ENCODE measurements at places on chromosomes 16 and 17.

DNA sequence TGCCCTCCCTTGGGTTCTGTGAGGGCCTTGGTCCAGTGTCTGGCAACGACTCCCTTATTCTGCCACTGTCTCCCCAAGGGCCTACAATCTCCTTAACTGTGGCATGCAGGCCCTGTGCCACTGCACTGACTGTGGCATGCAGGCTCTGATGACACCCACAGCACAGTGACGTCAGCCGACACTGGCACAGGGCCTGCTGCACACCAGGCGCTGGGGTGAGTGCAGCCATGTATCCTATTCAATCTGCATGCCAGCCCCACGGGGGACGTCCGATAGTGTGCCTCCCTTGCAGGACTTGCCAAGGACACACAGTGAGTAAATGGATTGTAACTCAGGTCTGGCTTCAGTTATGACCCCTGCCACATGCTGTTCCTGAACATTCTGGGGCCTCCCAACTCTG is 39.8 kb upstream of the RASD1 start:
- DNase-seq = no peak

GRCh38 chr17:48579760-48580554 is 1.8 kb upstream of the HOXB4 start:
- DNase-seq = no peak

GRCh38 chr16:5820472-5820871 is 722.9 kb upstream of the EEF2KMT start:
- no peak for DNase-seq

DNA sequence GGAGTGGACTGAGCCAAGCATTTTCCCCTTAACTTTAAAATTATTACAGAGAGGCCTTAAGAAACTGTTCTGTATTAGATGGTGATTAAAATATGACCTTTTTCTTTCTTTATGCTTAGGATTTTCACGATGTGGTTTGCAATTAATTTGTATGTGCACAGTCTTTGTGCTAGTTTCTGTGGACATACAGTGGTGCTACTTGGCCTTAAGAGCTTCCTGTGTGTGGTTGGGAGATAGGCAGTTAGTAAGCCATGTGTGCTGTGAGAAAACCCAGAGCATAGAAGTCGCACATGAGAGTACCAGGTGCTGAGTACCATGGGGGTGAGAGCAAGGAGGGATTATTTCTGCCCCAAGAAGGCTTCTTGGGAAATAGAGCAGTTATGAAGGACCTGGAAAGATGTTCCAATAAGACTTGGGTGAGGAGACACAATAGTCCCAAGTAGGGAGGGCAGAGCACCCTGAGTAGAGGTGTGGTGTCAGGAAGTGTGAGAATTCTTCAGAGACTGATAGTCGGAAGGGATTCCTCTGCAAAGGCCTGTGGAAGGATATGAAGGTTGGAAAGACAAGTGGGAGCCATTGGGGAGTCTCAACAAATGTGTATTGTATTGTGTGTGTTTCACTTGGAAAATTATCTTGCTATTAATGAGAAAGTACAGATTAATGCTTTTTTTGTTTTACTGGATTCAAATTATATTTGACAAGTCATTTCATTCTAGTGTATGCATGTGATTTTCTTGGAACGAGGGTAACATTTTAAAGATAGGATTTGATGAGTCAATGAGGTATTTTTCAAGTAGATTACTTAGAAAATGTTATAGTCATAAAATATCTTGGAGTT is 239.9 kb downstream of the PRKCA start:
- no peak for DNase-seq

DNA sequence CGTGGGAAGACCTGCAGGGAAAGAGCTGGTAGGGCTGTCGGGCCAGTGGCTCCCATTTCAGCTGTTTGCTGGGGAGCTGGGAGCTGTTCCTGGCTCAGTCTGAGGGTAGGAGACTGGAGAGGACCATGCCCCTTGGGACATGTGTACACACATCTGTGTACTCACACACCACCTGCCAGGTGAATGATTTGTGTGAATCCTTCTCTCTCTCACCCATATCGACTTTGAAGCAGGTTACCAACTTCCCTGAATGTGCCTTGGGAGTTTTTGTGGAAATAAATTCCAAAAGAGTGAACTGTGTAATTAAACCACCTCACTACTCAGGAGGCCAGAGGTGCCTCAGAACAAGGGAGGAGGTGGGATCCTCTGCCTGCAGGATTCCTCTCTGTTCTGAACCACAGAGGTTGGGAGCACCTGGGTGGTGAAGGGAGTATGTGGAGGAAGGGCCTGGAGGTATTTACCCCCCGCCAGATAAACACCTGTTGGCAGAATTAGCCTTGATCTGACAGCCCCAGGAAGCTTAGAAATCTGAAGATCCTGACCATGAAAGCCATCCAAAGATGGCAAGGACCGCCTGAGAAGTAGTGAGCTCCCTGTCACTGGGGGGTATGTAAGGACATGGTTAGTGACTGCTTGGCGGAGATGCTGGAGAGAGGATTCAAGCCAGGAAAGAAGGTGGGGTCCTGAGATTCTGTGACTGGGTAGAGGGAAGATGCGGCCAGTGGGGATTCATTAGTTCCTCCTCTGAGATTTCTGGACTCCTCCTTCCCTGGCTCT is 3.3 kb downstream of the ABCC3 start:
- DNase-seq = no peak

GRCh38 chr16:46775214-46775613 is 27.1 kb upstream of the MYLK3 start:
- DNase-seq = no peak

DNA sequence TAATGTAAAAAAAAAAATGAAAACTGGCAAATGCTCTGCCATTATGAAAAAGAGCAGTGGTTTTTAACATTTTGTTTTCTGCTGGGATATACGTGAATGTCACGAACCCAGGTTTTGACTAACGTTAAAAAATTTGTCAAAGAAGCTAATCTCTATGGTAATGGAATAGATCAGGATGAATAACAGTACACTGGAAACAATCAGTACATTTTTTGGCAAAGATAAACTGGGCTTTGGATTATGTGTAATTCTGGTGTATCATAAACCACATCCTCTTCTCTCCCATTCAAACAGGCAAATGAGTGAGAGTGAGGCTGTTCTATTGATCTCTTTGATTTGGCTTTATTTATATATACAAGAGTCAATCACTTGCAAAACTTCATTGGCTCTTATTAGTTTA is 207.0 kb upstream of the IRX3 start:
- DNase-seq = no peak

DNA sequence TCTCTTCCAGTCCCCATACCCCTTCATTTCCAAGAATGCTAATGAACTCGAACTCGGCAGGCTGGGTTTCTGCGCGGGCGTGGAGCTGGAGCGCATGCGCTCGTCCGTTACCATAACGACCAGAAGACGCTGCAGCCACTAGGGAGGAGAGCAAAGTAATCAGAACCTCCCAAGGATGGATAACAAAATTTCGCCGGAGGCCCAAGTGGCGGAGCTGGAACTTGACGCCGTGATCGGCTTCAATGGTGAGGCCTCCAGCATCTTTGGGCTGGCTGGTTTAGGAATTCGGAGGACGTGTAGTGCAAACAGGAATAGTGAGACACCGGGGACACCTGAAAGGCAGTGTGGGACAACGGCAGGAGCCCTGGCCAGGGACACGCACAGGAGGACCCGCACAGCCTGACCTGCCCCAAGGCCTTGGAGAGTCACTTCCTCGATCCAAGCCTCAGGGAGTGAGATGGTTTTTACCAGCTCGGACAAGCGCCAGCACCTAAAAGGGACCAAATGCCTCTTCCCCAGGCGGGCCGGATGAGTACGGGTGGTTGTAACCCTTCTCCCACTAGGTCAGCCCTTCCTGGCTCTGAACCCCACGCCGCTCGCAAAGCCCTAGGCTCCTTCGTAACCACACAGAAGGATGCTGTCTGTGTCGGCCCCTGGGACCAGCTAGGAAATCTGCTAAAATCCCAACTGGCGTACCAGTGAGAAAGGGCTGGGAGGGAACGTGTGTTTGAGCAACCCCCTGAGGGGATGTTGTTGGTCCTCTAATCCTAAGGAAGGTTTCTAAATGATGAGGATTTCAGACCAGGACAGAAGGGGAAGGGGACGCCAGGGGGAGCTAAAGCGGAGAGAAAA is at the start of gene CFAP52:
Gene CFAP52 (plus strand): TSS at position 122 of the 852 bp plus-strand sequence. CDS start 54 bp downstream, at position 176.
- peak; percentile 61 for DNase-seq

GRCh38 chr16:83965444-83966152 is 2.4 kb upstream of the NECAB2 start:
- DNase-seq = no peak

- no peak for DNase-seq
These were observed 84.6 kb downstream of the SPAG9 start for GRCh38 chr17:51036084-51036483.

GRCh38 chr16:66510711-66511601 is 39.0 kb downstream of the TK2 start:
- DNase-seq = no peak

DNA sequence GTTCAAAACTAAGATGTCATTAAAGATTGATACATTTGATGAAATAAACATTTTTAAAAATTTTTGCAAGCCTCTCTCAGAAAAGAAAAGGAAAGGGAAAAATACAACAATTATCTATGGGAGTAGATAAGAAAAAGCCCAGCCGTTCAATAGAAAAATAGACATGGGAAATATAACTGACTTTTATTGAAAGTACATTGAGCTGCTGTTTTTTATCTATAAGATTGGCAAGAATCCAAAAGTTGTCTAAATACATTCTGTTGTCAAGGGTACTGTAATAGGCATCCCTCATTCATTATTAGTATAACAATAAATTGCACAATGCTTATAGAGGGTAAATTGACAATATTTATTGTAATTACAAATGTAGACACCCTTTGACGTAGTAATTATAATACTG is 38.4 kb upstream of the IRX6 start:
- no peak for DNase-seq

DNA sequence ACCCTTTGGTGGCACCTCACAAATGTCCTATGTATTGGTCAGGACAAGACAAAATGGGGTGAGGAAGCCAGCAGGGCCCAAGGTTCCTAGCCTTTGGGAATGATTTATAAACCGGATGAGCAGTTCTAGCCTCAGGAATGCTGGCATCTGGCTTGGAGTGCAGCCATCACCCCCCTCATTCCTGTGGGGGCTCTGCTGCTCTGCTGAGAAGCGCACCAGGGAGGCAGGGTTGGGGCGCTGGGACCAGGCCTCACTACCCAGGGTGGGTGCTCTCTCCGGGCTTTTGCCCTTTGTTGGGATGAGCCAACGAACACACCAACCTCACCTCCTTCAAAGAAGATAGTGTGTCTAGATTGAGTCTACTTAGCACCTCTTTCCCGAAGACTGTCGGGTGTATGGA is 39.2 kb downstream of the TMEM11 start:
- DNase-seq = no peak

DNA sequence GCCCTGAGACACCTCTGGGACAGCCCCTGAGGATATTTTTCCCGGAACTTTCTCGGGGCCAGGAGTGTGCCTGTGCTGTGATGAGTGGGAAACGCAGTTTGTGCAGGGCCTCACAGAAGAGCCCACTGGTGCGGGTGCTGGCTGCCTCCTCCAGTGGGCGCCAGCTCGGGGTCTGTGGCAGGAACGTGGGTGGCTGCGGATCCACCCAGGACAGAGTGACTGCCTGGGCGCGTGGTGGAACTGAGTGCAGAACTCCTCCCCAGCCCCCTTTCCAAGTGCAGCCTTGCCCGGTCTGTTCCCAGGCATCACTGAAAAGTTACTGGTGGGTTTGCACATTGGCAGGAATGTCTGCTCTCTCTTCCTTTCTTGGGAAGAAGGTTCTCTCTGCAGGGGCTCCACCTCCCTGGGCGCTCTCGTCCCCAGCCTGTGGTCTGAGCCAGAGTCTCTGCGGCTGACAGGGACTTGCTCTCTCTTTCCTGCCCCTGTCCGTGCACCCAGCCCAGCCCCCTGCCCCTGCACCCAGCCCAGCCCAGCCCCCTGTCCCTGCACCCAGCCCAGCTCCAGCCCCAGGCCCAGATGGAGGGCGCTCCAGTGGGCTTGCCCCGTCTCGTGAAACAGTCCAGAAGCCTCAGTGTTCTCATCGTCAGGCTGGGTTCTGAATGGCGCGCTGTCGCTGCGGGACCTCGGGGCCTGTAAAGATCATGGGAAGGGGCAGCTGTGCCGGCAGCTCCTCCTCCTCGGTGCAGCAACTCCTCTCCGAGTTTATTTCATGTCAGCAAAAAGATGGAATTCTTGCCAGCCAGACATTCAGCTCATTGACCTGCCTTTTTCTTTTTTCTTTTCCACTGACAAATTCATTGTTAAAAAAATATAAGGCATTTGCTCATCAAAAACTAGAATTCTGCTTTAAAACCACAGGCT is 117.5 kb downstream of the BANP start:
- DNase-seq = no peak

DNA sequence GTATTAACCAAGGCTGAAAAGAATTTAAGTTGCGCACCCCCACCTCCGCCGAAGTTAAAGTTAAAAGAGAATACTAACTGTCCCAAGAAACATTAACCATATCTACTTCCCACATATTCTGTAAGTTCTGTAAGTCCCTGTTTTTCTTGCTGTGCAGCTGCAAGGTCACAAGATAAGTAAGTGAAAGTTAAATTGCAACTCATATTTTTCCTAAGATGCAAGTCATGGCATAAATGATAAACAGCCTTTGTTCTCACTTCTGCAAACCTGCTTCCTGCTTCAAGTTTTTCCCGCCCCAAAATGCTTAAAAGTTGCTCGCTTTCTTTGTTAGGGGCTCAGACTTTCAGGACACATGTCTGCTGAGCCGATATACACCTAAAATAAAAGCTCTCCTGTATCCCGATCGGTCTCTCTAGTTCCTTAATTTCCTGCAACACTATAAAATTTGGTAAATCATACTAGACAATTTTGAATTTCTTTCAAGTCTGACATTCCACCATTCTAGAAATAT is 32.6 kb upstream of the ABCA9 start:
- DNase-seq = no peak

GRCh38 chr17:77281122-77281903 is 140.5 kb downstream of the SEC14L1 start:
- DNase-seq = peak; percentile 44

DNA sequence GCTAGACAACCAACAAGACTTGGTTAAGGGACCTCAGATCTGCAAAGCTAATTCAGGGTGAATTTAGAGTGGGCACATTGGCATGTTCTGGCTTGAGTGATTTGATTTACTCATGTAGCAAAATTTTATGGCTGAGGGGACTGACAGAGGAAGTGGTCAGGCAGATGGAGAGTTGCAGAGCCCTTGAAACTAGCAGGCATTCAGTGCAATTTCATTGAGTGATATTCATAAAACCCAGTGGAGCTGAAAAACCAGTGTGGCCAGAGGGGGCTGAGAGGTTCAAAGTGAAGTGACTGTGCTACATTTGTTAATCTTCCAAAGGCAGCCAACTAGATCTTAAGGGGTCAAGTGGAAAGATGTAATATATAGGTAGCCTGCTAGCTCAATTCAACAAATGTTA is 2.2 kb upstream of the TMEM94 start:
- DNase-seq = no peak

DNA sequence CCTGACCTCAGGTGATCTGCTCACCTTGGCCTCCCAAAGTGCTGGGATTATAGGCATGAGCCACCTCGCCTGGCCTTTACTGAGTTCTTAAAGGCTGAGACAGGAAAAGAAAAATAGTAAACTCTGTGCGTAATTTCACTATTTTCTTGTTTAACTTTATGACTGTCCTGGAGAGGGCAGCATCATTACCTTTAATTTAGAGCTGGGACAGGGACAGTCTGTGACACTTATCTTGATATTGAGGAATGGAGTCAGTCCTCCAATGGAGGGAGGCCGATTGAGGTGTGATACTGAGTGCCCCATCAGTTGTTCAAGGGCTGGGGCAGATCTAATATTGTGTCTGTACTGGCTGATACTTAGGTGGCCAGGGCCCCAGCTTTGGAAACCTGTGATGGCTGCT is 21.5 kb upstream of the SPN start:
- no peak for DNase-seq

GRCh38 chr17:34499576-34499975 is 79.8 kb upstream of the TMEM132E start:
- DNase-seq = no peak

- no peak for DNase-seq
These were observed 488 bp downstream of the TMEM100 start for GRCh38 chr17:55722016-55722736.

Measured in activated T-cell treated with anti-CD3 and anti-CD28 coated beads for 1 hour (primary cell).